ENCODE measurements at places on chromosomes 3 and 15.

DNA sequence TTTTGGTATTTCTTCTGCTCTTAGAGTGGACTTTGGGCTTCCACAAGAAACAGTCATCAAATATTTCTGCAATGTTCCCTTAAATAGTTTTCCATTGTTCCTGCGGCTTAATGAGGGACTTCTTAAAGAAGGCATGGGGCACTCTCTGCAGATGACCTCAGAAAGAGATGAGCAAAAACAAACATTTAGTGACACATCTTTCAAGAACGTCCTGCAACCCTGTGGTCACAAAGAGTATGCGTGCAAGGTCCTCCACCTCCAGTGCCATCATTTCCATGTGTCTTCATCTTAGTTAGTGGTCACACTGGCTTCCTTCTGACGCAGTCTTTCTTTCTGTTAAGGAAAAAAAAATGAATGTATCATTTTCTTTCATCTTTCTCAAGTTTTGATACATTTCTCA lies 56.2 kb downstream of the GREM1 start:
- DNase-seq, result no peak

DNA sequence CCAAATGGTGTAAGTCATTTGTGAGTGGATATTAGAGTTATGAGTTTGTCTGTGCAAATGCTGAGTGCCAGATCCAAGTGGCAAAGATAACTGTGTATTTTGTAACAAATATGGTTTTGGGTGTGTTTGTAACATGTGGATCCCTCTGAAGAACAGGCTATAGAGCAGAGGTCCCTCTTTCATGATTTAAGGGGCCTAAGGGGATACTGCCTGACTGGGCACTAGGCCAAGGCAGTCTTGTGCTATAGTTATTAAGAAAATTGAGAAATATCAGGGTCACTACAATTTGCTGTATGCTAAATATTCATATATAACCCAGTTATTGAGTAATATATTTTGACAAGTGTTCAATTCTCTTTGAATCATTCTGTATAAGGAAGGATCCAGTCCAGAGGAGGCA lies 555.6 kb upstream of the RGMA start:
- no peak for DNase-seq

- no peak for DNase-seq
These were observed 259.1 kb downstream of the OPA1 start for GRCh38 chr3:193851941-193852674.

DNA sequence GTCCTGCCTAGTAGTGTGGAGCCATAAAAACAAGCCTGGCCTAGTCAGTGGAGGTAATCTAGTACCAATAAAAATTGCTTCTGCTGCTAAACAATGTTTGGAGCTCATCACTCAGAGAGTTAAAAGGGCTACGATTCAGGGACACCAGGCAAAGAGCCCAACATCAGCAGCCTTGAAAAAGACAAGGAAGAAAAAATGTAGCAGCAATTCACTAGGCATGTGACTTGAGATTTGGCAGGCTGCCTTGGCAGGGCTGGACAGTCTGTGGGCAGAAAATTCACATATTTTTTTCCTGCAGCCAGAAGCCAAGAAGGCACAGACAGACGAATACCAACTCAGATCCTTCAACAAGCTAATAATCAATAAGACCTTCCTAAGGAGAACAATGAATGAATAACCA lies 47.2 kb downstream of the IGSF11 start:
- DNase-seq, result peak; percentile 85

GRCh38 chr3:63051920-63052319 lies 176.7 kb upstream of the CADPS start:
- no peak for DNase-seq

DNA sequence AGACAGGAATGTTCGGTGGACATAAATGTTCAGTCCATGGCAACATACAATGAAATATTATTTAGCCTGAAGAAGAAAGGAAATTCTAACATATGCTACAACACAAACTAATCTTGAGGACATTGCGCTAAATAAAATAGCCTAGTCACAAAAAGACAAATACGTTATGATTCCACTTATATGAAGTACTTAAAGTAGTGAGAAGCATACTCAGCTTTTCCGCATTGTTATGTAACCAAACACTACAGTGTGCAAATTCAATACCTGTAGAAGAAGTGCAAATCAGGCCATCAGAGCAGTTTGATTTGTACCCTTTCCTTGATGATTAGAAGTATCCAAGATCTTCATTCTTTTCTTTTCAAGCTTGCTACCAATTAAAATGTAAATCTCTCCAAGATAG lies 1023.4 kb upstream of the NR2F2 start:
- no peak for DNase-seq

GRCh38 chr3:33315826-33316225 lies 38.6 kb downstream of the FBXL2 start:
- no peak for DNase-seq

GRCh38 chr15:57662091-57662744 lies 44.3 kb upstream of the POLR2M start:
- no peak for DNase-seq

DNA sequence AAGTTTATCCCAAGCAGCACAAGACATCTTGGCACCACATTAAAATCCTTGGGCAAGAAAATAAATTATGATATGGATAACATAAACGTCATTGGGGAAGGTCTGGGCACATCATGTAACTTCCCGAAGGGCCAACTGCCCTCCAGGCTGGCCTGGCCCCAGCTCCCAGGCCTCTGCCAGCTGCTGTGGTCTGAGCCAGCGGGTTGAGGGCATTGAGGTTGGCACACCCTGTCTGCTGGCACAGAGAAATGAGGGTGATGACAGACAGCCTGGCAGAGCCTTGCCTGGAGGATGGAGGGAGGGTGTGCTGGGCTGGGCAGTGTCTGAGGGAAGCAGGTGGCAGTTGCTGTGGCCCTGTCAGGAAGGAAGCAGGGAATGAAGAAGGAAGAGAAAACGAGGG lies 3.3 kb upstream of the RBSN start:
- DNase-seq, result peak; percentile 42

DNA sequence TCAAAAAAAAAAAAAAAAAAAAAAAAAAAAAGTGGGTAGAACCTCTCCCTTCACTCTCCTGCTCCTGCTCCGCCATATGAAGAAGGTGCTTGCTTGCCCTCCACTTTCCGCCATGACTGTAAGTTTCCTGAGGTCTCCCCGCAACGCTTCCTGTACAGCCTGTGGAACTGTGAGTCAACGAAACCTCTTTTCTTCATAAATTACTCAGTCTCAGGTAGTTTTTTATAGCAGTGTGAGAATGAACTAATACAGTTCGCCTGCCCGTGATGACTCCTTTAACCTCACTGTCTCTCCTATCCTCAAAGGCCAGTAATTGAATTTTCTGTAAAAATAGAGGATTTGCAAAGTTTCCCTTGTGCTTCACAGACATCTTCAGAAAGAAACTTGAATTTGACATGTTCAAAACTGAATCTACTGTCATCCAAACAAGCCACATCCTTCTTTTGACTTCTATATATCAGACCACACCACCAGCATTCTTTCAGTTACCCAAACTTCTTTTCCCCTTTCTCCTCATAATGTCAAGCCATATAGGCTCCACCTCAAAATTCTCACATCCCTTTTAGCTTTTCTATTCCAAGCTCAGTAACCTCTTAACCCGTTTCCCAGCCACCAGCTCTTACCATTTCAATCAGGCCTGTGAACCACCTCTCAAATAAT lies 44.3 kb downstream of the P2RY1 start:
- DNase-seq, result no peak

- no peak for DNase-seq
These were observed 3.3 kb upstream of the RCN2 start for GRCh38 chr15:76928201-76928600.

DNA sequence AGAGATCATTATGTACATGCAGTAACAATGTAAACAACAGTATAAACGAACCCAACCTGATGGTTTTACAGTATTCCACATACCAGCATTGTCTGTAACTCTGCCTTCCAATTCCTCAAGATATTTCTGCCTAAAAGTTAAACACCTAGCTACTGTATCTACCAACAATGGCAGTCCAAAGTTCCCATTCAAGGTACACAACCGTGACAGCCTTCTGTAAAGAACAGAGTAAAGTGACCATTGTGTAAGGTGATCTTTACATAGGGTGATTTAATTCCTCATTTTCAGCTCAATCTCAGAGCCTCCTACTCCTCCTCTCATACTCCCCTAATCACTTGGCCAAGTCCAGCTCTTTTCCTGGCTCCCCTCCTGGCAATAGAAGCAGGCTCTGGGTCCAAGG lies 10.4 kb downstream of the SECISBP2L start:
- no peak for DNase-seq

GRCh38 chr3:48247401-48247811 lies 6.5 kb downstream of the ZNF589 start:
- no peak for DNase-seq

DNA sequence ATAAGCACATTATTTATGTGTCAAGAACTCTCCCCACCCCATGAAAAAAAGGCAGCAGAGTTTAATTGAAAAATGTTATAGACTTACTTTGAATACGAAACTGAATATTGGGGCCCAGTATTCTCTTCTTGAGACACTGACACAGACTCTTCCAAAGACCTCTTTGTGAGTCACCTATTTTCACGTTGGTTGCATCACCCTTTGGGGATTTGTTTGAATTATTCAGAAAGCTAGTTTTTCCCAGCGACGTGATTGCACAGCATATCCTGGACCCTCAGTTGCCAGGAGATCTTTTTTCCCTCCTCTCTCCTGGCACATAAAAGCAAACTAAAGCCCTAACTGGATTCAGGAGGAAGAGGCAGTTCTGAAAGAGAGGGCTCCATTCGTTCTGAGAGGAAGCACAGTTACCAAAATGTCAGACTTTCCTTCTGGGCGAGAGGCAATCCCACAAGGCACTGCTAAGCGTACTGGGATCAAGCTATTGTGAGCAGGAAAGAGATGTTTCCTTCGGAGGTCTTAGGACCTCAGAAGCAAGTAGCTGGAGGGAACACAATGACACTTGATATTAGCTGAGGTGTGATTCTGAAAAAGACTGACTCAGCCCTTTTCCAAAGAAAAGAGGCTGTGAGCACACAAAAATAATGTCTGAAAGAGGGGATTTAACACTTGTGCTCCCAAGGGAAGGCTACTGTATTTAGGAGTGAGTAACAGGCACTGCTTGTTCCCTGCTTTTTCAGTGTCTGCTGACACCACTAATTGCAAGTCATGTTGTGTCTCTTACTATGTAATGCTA lies 65.8 kb upstream of the CADPS start:
- no peak for DNase-seq

GRCh38 chr15:80834906-80835305 lies 55.7 kb downstream of the CEMIP start:
- no peak for DNase-seq

- no peak for DNase-seq
These were observed 46.0 kb downstream of the STARD9 start for GRCh38 chr15:42621386-42621785.

DNA sequence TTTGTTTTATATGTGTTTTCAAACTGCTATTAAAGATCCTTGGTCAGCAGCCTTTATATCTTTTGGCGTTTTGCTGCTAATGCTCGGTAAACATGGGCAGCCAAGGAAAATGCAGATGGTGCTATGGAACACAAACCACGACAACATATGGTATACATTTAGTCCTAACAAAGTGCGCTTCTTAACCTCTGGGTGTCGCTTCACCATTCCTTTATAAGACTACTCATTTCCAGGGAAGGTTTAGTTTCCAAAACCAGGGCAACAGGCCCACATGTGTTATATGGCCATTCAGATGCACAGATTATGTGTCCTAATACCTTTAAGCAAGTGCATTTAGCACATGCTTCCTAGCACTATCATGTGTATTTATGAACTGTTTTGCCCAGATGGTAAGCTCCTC lies 14.7 kb downstream of the SHOX2 start:
- no peak for DNase-seq

GRCh38 chr3:52322466-52322865 lies 6.3 kb downstream of the DNAH1 start:
- DNase-seq, result no peak

- DNase-seq, result no peak
These were observed 57.4 kb upstream of the ZBTB20 start for GRCh38 chr3:115204475-115204874.

- no peak for DNase-seq
These were observed 47.9 kb downstream of the KLF13 start for GRCh38 chr15:31374489-31374888.

GRCh38 chr3:176839901-176840300 lies 357.4 kb downstream of the TBL1XR1 start:
- no peak for DNase-seq

DNA sequence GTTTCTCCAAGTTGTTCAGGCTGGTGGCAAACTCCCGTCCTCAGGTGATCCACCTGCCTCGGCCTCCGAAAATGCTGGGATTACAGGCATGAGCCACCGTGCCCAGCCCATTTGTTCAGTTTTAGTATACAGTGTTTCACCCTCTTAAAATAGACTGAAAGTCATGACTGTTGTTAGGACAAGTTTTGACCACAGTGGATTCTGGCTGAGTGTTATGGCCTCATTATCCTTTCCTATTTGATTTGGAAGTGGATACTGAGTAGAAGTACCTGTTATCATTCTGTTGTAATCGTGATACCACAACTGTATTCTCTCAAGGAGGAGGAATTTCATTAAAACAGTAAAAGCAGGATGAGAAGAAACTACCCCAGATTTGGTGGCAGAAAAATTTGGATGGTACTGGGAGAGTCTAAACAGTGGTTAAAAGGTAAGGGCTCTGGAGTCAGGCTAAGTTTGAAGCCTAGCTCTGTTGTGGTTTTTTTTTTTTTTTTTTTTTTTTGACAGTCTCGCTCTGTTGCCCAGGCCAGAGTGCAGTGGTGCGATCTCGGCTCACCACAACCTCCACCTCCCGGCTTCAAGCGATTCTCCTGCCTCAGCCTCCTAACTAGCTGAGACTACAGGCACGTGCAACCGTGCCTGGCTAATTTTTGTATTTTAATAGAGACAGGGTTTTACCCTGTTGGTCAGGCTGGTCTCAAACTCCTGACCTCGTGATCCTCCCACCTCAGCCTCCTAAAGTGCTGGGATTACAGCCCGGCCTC lies 2.6 kb downstream of the MAP2K1 start:
- no peak for DNase-seq

DNA sequence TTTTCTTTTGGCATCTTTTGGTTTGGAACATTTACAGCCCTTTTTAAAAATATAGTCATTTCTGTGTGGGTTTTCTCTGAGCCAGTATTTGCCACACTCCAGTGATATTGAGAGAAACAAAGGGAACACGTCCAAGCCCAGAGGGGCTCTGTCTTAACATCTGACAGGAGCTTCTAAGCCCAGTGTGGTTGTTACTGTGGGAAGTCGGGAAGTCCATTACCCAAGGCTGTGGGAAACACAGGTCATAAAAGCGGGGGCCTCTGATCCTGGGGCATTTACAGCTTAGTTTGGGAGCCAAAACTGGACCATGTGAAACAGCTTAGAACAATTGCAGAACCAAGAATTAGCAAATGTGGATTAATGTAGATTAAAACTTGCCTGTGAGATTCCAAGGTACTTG lies 123.0 kb downstream of the PTPRG start:
- no peak for DNase-seq
